Ovary (tissue), 10 donors: ENCODE measurements at places on chromosomes 11 and 22. TPM values are rescaled to one million over a fixed set of nuclear protein-coding genes. Genes with fewer than 3 reads are reported as not detected.
A peak's percentile ranks its signal among the peaks of the same experiment; 100 is the strongest.

Gene HTR3A
- not detected for total RNA-seq

Gene SHISAL1
- total RNA-seq: 0.80 TPM

Gene TPST2
- total RNA-seq: 10.5 TPM

- no peak overlapping the region for H3K4me3 ChIP-seq
- H3K36me3 ChIP-seq: no peaks in the 10 kb centered on the region
- no peaks in the 10 kb centered on the region for H3K27me3 ChIP-seq
- H3K4me1 ChIP-seq: no peaks in the 10 kb centered on the region
- no peak for DNase-seq
These were observed 37.1 kb downstream of the SVIP start for GRCh38 chr11:22792497-22792896.

DNA sequence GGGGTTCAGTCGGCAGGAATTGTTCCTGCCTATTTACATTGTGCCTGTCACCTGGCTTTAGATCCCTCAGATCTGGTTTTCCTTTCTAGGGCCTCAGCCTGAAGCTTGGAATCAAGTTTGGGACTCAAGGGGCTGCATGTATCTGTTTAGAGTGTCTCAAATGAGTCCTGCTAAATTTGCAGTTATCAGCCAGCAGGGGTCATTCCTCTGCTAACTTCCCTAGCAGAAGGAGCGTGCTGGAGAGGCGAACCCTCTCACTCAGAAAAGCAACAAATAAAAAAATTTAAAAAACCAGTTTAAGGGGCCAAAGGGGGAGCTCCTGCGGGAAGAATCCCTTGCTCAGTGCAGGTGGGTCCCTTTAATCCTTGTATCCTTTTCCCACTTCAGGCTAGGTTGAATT, 1220.2 kb downstream of the JRKL start:
- no peak overlapping the region for H3K27ac ChIP-seq
- DNase-seq: no peak
- no peaks in the 10 kb centered on the region for H3K4me1 ChIP-seq
- no peak overlapping the region for H3K4me3 ChIP-seq
- no peaks in the 10 kb centered on the region for H3K27me3 ChIP-seq
- no peaks in the 10 kb centered on the region for H3K36me3 ChIP-seq

GRCh38 chr11:120011836-120012235, 126.1 kb downstream of the TRIM29 start:
- H3K4me1 ChIP-seq: no peaks in the 10 kb centered on the region
- H3K27me3 ChIP-seq: no peaks in the 10 kb centered on the region
- no peak overlapping the region for H3K27ac ChIP-seq
- H3K4me3 ChIP-seq: no peak overlapping the region
- DNase-seq: no peak
- H3K36me3 ChIP-seq: no peaks in the 10 kb centered on the region

GRCh38 chr22:30922151-30922611, 46.4 kb downstream of the MORC2 start:
- H3K4me3 ChIP-seq: peak overlapping the region; percentile 23
- no peaks in the 10 kb centered on the region for H3K36me3 ChIP-seq
- no peaks in the 10 kb centered on the region for H3K27me3 ChIP-seq
- no peaks in the 10 kb centered on the region for H3K4me1 ChIP-seq
- DNase-seq: peak; percentile 69

GRCh38 chr11:127454856-127455255, 454.3 kb upstream of the KIRREL3 start:
- no peaks in the 10 kb centered on the region for H3K36me3 ChIP-seq
- no peak overlapping the region for H3K4me3 ChIP-seq
- H3K27ac ChIP-seq: no peak overlapping the region
- no peaks in the 10 kb centered on the region for H3K27me3 ChIP-seq
- no peak for DNase-seq
- H3K4me1 ChIP-seq: no peaks in the 10 kb centered on the region
